Stimulated activated CD4-positive, alpha-beta T cell treated with anti-CD3 and anti-CD28 coated beads, Interleukin-12 subunit alpha, Interleukin-12 subunit beta, amount 100 ng/mL, for 4 hours (primary cell): ENCODE measurements at places on chromosomes 6 and 20.

GRCh38 chr6:17584241-17584803 is 15.8 kb upstream of the FAM8A1 start:
- no peak for DNase-seq

DNA sequence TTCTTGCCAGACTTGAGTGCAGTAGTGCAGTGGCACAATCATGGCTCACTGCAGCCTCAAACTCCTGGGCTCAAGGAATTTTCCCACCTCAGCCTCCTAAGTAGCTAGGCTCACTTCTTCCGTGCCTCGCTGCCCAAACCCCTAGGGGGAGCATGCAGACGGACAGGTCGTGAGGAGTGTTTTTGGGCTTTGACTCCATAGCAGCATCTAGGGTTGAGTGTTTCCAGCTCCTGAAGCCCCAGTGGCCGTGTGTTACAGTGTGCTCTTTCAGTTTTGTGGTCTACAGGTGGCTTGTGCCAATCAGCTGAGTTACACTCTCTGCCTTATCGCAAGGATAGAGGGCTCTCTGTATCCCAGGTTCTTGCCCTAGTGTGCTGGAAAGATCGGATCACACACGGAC is 33.4 kb downstream of the NCOA3 start:
- no peak for DNase-seq

DNA sequence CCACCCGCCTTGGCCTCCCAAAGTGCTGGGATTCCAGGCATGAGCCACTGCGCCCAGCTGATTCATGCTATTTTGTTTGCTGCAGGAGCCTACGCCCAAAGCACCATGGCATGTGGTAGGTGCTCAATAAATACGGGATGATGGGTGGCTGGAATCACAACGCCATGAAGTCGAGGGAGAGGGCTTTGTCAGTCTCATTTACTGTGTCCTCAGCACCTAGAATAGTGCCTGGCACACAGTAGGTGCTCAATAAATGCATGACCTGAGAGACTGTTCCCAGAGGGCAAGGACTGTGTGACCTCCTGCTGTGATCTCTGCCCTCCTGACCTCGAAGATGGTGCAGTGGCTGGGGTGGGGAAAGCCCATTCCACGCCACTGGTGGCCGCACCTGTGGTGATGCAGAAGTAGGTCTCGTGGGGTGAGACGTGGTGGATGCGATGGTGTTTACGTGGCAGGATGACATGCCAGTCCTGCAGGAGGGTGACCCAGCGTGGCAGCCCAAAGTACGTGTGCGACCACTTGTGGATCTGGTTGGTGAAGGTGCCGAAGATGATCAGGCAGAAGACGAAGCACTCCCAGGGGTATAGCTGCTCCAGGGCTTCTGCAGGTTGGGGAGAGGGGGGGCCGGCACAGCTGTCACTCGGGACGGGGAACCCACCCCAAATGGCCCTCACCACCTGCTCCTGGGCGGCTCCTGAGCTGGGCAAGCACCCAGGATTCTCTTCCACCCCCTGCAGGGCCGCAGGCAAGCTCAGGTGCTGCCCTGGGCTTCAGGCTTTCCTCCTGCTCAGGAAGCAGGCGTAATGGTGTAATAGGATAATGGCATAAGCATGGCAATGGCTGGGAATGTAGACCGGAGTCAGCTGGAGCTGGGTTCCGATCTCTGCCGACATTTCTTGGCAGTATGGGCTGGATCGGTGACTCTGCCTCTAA is 14.9 kb upstream of the UBE2V1 start:
- no peak for DNase-seq

GRCh38 chr6:30776390-30777154 is 32.2 kb upstream of the IER3 start:
- no peak for DNase-seq

DNA sequence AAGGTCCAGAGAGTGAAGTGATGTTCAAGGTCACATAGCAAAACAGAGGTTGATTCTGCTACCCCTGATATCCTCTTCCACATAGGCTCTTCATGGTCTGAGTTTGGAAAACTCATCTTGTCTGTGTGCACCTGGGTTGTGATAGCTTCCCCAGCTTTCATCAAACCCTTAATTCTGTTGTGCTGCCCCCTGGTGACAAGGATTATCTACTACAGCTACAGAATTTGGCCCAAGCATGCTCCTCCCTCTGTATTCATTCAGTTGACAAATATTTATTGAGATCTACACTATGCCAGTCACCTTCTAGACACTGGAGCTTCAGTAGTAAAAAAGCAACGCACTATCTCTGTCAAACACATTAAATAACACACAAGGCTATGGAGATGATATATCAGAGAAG is 50.4 kb downstream of the SMPDL3A start:
- peak; percentile 24 for DNase-seq

GRCh38 chr6:45472382-45472781 is 94.6 kb upstream of the SUPT3H start:
- no peak for DNase-seq

DNA sequence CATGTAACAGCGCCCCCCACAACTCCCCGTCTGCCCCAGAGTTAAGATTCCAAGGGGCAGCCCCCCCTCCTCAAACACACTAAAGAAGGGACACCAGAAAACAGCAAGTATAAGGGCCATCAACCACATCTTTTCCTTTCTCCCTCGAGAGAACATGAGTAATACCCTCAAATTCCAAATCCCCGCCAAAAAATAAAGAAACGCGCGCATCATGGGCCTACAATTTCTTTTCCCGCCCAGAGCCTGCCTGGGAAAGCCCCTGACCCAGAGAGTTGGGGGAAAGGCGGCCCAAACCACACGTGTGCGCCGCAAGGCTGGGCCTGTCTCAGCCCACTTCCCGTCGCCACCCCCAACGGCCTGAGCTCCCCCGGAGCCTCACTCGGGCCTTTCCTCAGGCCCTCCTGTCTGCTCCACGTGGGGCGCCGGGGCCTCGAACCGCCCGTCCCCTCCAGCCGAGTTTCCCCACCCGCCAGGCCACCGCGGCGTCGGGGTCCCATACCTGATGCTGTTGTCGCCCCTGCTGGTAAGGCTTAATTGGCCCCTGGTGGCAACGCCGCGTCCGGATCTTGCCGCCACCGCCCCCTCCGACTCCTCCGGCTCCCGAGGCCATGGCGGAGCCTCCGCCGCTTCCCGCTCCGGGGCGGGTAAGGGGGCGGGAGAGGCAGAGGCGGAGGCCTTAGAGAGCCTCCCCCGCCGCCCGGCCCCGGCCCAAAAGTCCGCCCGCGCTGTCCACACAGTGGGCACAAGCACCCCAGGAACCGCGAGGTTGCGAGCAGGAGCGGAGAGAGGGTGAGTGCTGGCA is 746 bp downstream of the NUP153 start:
- DNase-seq = peak; percentile 80

DNA sequence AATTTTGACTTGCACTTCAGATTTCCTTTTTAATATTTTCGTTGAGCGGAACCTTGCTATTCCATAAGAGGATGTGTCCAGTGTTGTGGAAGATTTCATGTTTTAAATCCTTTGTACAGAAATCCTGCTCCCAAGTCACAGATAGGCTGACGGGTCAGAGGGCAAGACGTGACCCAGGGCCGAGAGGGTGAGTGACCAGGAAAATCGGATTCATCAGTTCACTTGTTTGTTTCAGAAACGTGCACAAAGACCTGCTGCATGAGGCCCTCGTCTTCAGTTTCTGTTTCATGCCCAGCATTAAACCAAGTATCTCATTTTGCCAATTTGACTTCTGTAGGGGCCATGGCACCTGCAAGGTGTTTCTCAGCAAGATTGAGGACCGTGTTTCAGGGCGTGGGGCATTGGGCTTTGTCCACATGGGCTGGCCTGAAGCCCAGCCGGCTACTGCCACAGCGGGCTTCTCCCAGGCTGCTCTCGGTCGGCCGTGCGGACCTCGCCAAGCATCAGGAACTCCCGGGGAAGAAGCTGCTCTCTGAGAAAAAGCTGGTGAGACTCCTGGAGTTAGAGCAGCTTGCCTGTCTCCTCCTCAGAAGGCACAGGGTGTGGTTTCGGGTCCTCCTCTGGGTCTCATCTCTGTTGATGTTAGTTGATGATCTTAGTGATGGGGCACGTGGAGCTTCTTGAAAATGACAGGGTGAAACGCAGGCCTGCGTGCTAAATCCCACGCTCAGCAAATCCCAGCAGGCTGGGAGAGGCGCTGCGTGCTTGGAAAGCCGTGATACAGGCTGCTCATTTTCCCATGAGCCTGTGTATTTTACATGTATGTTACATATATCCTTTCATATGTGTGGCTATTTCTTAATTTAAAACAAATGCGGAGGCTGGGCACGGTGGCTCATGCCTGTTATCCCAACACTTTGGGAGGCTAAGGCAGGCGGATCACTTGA is 10.5 kb downstream of the MTG2 start:
- DNase-seq = no peak

DNA sequence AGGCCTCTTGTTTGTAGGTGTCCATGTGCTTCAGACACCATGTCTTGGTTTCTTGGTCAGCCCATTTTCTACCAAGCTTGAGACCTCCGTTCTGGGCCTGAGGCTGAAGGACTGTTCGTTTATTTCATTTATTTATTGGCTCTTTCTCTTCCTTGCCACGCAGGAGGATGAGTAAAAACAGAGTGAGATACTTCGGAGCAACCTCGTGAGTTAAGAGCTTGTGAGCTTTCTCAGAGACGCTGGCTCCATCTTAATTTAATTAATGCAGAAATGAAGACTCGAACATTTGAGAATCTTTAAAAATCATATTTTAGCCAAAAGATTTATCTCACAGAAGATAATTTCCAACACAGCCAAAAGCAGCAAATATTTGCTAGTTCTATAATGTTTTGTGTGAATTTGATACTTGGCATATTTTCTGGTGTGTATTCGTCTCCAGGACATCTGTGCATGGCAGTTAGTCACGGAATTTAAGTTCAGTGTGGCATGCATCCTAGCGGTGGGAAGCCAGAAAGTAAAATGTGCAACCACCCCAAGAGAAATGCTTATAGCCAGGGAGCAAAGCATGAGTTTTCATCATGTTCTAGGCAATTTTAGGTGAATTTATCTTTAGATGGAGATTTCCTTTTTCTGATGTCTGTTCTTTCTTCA is 76.0 kb downstream of the THBS2 start:
- DNase-seq = no peak

- no peak for DNase-seq
Observed at GRCh38 chr6:45576648-45577624, 199.2 kb upstream of the SUPT3H start.

DNA sequence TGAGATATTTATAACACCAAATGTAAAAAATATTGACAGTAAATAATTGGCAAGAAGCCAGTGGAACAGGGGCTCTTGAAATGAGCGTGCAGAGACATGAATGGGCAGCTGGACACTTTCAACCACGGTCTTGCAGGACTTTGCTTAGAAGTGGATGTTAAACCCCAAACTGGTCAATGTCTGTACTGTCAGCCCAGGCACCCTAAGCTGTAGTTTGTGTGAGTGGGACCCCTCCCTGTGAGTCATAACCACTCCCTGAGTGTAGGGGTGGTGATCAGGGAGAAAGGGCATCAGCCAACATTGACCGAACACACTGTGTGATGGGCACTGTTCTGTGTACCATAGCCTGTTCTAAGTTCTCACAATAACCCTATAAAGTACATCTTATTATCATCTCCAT is 108.6 kb downstream of the FIG4 start:
- DNase-seq = no peak

DNA sequence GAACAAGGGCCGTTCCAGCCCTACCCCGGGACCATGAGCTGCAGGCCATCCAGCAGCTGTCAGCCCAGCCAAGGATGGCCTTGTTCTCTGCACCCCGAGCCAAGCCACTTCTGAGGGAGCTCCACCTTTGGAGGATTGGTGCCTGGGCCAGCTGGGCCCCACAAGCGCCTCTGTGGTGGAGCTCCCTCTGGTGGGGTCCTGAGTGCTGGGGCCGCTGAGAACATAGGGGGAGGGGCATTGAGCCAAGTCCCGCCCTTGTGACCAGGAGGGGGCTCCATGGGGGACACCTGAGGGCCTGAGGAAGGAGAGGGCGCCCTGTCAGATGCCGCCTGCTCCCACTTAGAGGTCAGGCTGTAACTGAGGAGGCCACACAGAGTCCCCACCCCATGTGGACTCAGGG is 43.2 kb downstream of the YTHDF1 start:
- no peak for DNase-seq

DNA sequence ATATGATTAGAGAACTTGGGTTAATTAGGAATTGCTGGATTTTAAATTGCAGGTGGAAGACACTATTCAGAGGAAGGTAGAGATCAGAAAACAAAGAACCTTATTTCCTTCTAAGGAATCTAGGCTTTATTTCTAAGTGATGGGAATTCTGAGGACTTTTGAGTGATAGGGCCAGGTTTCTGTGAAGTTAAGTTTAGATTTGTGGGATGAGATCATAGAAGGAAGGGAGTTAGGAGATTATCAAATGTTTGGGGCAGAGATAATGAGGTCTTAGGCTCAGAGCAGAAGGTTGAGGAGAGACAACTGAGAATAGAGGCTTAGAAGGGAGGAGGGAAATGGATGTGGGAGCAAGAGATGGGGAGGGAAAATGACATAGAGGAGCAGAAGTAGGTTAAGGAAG is 109.7 kb upstream of the MMS22L start:
- DNase-seq = no peak

DNA sequence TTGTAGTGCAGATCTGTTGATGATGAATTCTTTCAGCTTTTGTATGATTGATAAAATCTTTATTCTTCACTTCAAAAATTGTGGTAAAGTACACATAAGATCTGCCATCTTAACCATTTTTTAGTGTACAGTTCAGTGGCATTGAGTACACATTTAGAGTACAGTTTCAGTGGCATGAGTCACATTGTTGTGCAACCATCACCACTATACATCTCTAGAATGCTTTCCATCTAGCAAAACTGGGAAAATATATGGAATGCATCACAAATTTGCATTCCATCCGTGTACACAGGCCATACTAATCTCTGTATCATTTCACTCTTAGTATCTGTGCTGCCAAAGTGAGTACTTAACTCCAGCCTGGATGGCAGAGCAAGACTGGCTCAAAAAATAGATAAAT is 28.7 kb downstream of the SIRPD start:
- DNase-seq = no peak

GRCh38 chr6:5029609-5030008 is 25.8 kb upstream of the RPP40 start:
- no peak for DNase-seq

DNA sequence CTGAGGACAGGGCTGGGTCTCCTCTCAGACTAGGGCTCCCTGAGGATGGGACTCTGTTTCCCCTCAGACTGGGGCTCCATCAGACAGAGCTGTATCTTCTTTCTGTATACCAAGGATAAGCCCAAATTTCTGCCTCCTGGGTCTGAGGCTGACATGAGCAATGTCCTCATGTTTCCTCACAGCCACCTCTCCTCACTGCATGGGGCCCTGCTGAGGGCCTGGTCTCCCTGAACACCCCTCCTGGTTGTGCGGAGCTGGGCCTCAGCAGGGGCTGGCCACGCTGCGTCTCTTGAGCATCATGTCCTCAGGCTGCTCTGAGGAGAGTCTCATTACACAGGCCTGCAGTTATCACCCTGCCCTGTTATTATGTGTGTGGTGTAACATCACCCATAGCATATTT is 144.6 kb downstream of the LRFN2 start:
- no peak for DNase-seq

- DNase-seq = peak; percentile 15
Observed at GRCh38 chr20:50625986-50626677, 65.2 kb downstream of the RIPOR3 start.

GRCh38 chr6:158596861-158597260 is 37.0 kb downstream of the TMEM181 start:
- no peak for DNase-seq
